ENCODE measurements at places on chromosomes 3 and 15. TPM values are rescaled to one million over a fixed set of nuclear protein-coding genes. Genes with fewer than 3 reads are reported as not detected.

GRCh38 chr3:33377489-33377888, 62.7 kb downstream of the UBP1 start:
- no peak for DNase-seq

Gene ZSCAN2
- total RNA-seq: 5.5 TPM

DNA sequence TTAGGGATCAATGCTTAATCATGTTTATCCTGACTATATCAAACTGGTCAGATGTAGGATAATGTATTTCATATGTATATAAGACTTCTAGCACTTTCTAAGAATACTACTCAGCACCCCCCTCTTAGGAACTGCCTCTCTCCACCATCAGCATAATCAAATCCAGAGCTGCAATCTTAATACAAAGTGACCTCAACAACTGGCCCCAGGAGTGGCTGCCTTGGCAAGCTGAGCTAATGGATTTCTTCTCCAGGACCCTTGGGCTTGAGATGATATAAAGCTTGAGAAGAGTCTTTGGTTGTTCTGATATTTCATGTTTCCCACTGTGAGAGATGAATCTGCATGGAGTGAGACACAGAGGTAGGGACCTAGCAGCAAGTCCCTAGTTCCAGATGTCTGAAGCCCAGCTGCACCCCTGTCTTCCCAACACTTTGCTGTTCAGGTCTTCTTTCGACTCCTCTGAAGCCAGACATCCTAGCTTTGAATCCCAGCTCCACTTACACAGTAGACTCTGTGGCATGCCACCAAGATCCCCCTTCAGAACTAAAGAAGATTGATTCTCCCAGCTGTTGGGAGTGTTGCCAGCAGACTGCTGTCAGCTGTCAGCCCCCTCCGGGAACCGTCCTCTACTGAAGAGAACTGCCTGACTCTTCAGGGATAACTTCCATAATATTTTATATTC, 309.3 kb upstream of the UBE2E2 start:
- DNase-seq: no peak

Gene HRG
- total RNA-seq: not detected

- DNase-seq: no peak
Measured at GRCh38 chr3:96657710-96658109, 156.7 kb upstream of the EPHA6 start.

- DNase-seq: no peak
Measured at GRCh38 chr15:79948095-79948695, 22.8 kb downstream of the BCL2A1 start.

GRCh38 chr15:70197945-70198361, 100.2 kb upstream of the TLE3 start:
- no peak for DNase-seq

DNA sequence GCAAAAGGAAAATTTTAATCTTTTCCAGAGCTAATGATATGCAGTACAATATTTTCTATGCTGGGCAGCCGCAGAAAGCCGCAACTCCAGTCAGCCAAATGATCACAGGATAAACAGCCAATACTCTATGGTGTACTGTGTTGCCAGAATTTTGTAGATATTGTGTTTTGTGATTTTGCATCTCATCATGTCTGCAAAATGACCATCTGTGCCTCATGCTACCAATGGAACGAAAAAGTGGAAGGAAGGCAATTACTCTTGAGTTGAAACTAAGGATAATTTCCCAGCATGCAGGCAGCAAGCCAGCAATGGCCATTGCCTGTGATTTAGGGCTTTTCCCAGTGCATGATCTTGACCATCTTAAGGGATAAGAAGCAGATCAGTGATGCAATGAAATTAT, 891.9 kb downstream of the PLOD2 start:
- DNase-seq: no peak

GRCh38 chr3:134798681-134799311, 3.7 kb downstream of the EPHB1 start:
- DNase-seq: no peak

DNA sequence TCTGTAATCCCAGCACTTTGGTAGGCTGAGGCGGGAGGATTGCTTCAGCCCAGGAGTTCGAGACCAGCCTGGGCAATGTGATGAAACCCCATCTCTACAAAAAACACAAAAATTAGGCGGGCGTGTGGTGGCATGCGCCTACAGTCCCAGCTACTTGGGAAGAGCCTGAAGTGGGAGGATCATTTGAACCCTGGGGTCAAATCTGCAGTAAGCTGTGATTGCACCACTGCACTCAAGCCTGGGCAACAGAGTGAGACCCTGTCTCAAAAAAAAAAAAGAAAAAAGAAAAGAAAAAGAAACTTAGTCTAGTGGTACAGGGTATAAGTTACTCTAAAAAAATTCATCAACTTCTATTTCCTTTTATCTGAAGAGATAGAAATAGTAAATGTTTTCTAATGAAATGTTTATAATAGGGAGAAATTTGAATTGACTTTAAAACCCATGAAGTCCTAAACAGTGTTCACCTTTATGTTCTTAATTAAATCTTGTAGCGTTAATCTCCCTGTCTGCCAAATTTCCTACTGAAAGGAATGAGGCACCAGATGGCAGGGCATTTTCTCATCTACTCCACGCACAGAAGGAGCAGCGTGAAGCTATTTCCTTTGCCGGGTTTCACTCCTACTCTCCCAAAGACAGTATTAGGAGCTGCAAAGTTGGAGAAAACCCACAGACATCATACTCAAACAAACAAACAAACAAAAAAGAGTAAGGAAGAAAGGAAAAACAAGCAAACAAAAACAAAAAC, 1.9 kb downstream of the PCLAF start:
- no peak for DNase-seq

Gene ENTPD3
- 9.0 TPM for total RNA-seq

- no peak for DNase-seq
Measured at GRCh38 chr3:134460965-134461364, 24.8 kb downstream of the ANAPC13 start.

- DNase-seq: no peak
Measured at GRCh38 chr3:115293321-115293720, 146.2 kb upstream of the ZBTB20 start.

DNA sequence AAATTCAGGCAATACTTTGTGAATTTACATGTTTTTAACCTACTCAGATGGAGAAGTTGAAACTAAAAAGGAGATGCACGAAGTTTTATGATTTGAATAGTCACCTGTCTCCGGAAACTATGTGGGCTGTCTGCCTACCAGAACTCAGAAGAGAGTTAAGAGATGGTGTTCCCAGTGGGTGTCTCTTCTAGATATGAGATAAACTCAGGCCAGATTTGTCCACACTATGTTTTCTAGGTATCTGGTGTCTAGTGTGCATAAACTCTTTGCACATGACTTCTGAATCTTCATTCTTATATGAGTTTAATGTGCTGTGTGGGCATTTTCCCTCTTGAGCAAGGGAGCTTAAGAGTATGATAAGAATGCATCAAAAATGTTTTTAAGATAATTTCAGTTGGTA, 222.8 kb downstream of the FOXP1 start:
- DNase-seq: no peak

DNA sequence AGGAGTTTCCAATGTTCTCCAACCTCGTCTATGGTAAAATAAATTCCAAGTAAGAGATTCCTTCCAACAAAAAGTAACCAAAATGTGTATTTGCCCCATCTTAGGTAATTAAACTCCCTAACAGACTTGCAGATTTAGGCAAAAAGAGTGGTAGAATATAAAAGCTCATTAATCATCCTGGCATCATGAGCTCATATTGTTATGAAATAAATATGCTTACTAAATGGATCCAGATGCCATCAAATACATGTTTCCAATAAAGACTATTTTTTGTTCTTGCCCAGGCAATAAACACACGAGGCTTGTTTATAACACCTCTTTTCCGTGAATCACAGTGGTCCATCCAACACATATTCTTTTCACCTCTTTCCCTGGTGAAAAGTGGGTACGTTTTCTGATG, 189.4 kb downstream of the THSD4 start:
- no peak for DNase-seq

Gene SAMMSON
- total RNA-seq: not detected

GRCh38 chr15:98146031-98146820, 185.7 kb downstream of the ARRDC4 start:
- no peak for DNase-seq

Gene HAUS2
- total RNA-seq: 20.5 TPM

GRCh38 chr3:174216946-174217718, 642.0 kb upstream of the NAALADL2 start:
- no peak for DNase-seq

DNA sequence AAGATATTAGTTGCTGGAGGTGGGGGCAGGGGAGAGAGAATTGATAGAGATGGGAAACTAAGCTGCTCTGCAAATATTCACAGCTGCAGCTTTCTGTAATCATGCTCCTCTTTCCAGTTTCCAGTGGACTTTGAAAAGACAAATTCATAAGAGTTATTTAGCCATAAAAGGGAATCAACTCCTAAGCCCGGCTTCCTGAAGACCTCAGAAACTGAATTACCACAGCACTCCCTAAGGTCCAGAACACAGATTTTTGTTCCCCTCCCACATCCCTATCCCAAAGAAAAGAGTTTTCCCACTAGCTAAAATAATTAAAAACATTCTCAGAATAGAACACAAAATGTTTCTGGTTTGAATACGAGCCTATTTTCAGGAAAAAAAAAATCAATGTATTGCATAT, 871.8 kb upstream of the NR2F2 start:
- DNase-seq: no peak

GRCh38 chr3:21876782-21877181, 125.8 kb upstream of the ZNF385D start:
- no peak for DNase-seq

- DNase-seq: no peak
Measured at GRCh38 chr15:88091444-88092016, 165.0 kb downstream of the NTRK3 start.

DNA sequence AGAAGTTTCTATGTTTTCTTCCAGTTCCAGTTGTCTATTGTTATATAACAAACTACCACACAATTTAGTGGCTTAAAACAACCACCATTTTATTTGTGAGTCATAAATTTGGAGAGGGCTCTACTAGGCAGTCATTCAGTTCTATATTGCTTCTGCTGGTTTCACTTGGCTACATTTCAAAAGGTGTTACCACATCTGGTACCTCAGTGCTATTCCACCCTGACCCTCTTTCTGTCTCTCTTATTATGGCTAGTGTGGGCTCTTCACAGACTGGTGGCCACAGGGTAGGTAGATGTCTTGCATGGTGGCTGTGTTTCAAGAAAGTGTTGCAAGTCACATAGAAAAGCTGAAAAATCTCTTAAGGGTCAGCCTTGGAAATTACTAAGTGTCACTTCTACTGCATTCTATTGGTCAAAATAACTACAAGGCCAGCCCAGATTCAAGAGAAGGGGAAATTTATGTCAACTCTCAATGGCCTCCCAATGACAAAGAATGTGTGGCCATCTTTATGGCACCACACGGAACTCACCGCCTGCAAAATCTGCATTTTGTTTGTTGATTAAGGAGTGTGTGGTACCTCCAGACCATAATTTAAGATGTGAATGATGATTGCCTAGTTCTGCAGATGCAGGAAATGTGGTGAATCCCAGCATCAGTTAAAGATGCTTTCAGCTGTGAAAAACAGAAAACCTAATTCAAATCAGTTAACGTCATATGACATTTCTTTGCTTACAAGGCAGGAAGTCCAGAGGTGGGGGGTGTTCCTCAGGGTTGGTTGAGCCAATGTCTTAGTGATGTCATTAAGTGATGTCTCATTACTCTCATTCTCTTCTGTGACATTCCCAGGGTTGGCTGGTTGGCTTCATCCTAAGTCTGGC, 105.8 kb upstream of the RASGRP1 start:
- no peak for DNase-seq

DNA sequence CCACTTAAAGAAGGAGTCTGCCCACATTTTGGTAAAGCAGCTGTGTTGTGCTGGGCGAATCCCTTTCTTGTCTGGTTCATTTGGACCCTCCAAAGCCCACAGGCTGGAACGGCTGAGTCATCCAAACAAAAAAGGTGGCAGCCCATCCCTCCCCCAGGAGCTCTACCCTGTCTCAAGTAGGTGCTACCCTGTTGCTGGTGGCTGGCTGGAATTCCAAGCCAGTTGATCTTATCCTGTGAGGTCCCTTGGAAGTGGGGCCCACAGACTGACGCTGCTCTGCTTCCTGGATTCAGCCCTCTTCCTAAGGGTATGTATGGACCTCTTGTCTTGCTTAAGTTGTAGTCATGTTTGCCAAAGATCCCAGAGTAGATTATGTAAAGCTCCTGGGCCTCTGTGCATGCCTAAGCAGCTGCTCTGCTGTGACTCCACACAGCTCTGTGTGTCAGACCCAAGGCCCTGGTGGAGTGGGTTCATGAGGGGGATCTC, 44.5 kb downstream of the CCR1 start:
- DNase-seq: no peak

GRCh38 chr3:55828712-55829111, 341.6 kb upstream of the WNT5A start:
- no peak for DNase-seq

Gene CYP8B1
- total RNA-seq: not detected

Gene CD200
- 3.9 TPM for total RNA-seq

- peak; percentile 85 for DNase-seq
Measured at GRCh38 chr15:51622604-51623370, at the start of gene DMXL2. Gene DMXL2, minus strand, starts transcription at chr15:51622771. Its CDS starts 226 bp downstream, at chr15:51622545.

- DNase-seq: no peak
Measured at GRCh38 chr15:50256188-50257041, 9.1 kb downstream of the HDC start.

GRCh38 chr3:130093741-130094391, 12.2 kb downstream of the ALG1L2 start:
- DNase-seq: no peak

Gene TGM4
- total RNA-seq: 0.30 TPM

DNA sequence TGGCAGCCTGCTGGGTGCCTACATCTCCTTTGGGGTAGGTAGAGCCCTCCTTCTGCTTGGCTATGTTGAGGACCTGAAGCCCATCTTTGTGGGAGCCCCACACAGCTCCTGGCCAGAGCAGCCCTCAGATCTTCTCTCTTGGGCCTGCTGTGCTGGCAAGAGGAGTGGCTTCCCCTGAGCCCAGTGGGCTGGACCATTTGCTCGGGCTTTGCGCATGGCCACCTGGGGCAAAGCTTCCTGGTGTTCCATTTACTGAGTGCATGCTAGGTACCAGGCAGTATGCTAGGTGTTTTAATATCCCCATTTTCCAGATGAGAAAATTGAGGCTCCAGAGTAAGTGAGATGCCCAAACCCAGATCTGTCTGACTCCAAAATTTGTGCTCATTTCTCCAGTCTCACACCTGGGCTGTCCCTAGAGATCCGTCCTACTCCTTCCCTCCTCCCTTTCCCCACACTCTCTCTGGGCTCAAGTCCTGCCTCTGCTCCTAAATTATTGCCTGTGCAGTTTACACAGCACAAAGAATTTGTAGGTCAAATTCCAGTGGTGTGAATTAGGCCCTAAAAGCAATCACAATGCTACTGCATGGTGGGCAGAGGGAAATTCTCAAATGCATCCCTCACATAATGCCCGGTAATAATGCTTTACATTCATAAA, 39.7 kb downstream of the SLC28A1 start:
- DNase-seq: no peak

Gene TM4SF1
- 96.4 TPM for total RNA-seq

- no peak for DNase-seq
Measured at GRCh38 chr3:42159147-42159546, 68.0 kb downstream of the TRAK1 start.
